ENCODE measurements at places on chromosomes 1 and 21.

DNA sequence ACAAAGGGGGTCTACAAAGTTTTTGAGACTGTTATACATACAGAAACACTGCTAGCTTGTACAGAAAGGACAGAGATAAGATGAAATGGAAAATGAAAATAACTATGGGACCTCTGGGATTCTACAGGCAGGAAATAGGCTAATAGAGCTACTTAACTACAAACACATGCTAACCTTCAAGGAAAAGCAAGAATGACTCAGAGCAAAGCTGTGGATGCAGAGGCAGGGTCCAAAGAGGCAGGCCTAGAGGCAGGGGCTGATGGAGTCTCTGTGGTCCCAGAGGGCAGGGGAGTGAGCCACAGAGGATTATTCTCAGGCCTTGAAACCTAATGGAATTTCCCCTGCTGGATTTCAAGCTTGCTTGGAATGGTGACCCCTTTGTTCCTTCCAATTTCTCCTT is 18.7 kb upstream of the GOLT1A start:
- DNase-seq = no peak

GRCh38 chr1:23823767-23824166 is 1.5 kb downstream of the HMGCL start:
- no peak for DNase-seq

GRCh38 chr1:236438614-236439013 is 44.5 kb downstream of the EDARADD start:
- no peak for DNase-seq

- no peak for DNase-seq
Observed at GRCh38 chr1:94596260-94596659, 54.7 kb upstream of the F3 start.

DNA sequence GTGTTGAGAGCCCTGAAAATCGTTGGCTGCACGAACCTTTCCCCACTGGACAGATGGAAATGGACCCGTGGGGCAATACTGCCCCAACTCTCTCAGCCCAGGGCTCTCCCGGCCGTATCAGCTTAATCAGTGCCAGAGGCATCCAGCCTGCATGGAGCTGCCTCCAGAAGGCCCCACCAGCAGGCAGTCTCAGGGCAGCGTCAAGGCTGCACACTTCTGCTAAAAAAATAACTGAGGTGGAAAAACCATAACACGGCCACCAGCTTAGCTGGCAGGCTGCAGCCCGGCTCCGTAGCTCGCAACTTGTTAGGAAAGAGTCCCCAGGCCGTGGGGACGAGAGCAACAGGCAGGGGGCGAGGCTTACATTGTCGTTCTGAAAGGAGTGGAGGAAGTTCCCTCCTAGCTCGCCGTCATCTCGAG is 27.9 kb downstream of the MRPL37 start:
- no peak for DNase-seq

DNA sequence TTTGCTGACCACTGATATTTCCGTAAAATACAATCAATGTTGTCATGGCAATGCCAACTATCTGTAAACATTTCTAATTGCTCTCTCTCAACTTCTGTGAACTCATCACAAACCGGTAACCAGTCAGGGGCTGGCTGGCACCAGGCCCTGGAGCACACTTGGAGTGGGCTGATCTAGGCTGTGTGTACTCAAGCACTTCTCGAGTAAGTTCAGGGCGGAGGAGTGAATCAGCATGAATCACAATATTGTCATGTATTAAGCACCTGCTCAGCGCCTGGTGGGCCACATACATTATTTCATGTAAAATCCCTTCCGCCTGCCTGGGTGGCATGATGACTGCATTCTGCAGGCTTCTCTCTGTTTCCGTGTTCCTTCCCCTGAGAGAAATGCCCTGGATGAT is 212.4 kb downstream of the FOXD2 start:
- no peak for DNase-seq

Data from T follicular helper cell (primary cell).